Transverse colon (tissue), 4 donors: ENCODE measurements at places on chromosomes 3 and 15. TPM values are rescaled to one million over a fixed set of nuclear protein-coding genes. Genes with fewer than 3 reads are reported as not detected.

The IMPG2 gene
- total RNA-seq, result 0.32 TPM

The TRAT1 gene
- total RNA-seq, result 2.2 TPM

GRCh38 chr3:170907637-170908234 is 701 bp downstream of the EIF5A2 start:
- no peak for DNase-seq

DNA sequence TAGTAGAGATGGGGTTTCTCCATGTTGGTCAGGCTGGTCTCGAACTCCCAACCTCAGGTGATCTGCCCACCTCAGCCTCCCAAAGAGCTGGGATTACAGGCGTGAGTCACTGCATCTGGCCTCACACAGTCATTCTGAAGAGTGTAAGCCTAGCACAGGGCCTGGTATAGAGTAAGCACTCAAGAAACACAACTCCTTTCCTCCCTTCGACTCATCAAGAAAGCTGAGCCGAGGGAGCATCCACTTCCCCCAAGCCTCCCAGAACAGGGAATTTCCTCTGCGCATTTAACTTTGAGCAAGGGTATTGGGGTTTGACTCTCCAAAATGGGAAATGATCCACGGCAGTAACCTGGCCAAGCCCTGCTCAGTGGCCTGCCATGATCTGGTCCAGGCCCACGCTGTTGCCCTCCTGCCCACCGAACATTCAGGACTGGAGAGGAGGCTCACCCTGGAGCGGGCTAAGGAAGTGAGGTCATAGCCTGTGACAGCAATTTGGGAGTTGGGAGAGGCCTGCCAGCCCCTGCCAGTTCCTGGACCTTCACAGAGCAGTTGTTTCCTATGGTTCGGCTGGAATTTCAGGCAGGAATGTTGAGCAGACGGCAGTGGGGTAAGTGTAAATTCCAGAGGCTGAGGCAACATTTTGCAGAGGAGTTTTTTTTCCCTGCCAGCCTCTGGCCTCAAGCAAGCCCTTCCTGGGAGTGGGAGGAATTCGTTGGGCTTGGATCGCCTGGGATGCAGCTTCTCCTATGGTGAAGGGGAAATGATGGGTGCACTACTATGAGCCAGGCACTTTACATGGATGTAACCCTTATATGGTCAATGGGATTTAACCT is 21.2 kb upstream of the SMAD3 start:
- DNase-seq, result no peak

- DNase-seq, result no peak
Observed at GRCh38 chr3:183827809-183828537, 2.6 kb upstream of the MAP6D1 start.

- peak; percentile 52 for DNase-seq
Observed at GRCh38 chr15:88649286-88649733, 10.5 kb downstream of the ISG20 start.

- no peak for DNase-seq
Observed at GRCh38 chr3:94028093-94028837, at the start of gene STX19. Gene STX19 (minus strand): TSS chr3:94028597. CDS start chr3:94015269, 13,328 bp downstream.

GRCh38 chr15:25065286-25065685 is 110.5 kb downstream of the SNRPN start:
- DNase-seq, result no peak

GRCh38 chr3:89966877-89967665 is 859.6 kb downstream of the EPHA3 start:
- no peak for DNase-seq

DNA sequence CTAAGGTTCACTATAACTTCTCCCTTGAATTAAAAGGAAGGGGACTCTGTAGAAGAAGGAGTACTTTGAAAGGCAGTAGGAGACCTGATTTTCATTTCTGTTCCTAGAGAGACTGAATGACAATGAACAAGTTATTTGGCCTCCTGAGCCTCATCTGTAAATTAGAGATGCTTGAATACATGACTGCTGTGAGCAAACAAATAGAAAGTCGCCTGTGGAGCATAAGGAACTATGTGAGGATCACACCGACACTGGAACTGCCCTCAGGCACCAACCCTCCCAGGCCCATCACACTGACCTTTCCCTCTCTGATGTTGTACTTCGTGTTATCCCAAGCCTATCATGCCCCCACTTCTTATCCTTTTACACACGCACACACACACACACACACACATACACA is 48.6 kb downstream of the IMPG2 start:
- no peak for DNase-seq

GRCh38 chr15:79918278-79918677 is 21.5 kb upstream of the MTHFS start:
- DNase-seq, result no peak

DNA sequence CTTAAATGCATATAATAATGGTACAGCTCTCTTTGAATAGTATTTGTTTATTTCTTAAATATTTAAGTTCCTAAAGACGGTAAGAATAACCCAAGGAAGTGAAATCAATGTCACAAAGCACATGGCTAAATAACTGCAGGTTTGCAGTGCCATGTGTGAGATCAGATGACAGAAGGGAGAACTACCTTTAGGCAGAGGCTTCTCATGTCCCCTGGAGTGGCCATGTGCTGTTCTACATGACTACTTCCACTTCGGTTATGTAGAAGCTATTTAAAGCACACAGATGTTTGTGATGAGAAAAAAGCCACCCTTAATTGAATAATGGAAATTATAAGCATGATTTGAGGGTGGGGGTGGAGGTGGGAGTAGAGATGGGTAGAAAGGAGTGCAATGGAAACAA is 109.1 kb downstream of the UBE3A start:
- no peak for DNase-seq

- DNase-seq, result no peak
Observed at GRCh38 chr3:64536166-64536565, 151.6 kb downstream of the ADAMTS9 start.

- no peak for DNase-seq
Observed at GRCh38 chr15:73922186-73923151, 3.8 kb upstream of the LOXL1 start.

- no peak for DNase-seq
Observed at GRCh38 chr15:68821190-68821840, 620 bp upstream of the ANP32A start.

DNA sequence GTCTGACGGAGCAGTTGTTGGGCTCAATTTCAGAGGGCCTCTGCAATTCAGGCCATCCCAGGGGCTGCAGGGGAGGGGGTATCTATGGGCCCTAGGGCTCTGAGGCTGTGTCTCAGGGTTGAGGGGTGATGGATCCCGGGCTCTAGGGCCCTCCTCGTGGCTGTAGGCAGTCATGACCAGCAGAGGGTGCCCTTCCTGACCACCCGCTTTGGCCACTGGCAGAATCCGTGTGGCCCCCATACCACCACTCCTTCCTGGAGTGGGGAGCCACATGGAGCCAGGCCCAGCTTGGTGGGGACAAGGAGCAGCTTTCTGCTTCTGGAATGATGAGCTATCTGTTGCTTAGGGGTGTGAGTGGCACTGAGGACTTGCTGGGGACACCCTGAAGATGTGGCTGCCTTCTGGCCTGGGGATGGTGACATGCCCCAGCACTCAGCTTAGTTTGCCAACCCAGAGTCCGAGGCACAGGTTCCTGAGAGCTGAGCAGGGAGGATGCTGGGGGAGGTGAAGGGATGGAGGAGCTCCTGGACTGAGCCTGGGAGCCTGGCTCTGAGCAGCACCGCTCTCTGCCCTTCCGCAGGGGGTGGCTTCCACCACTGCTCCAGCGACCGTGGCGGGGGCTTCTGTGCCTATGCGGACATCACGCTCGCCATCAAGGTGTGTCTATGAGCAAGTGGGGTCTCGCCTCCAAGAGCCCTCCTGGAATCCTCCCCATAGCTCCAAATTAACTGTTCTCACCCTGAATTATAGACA is 20.2 kb downstream of the HDAC11 start:
- DNase-seq, result no peak

DNA sequence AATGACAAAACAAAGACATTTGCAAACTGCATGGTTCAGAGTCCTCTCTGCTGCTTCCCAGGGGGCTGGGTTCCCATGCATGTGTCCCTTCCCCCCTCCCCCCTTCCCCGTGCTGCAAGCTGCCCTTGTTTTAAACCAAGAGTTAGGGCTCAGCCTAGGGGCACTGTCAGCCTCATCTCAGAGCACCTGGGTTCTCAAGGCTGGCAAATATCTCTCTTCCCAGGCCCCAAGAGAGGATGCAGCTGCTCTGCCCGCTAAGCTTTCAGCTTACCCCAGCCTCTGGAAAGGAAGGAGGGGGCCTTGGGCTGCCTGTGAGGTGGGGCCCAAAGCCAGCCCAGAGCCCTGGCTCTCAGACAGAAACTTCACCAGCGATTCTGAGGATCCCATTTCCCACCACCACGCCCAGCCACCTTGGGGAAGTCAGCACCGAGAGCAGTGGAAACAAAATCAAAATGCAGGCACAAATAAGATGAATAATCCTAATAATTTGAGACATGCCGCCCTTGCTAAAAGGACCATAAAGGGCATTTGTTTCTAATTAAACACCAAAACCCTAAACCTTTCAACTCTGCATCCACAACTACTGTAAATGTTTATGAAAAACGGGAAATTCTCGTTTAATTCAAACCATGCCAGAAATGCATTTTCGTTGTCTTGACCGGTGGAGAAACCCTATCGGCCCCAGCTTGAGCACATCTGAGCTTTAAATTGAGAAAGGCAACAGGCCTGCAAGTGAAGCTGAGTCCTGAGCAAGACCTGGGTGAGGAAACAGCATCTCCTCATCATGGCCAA is 67.7 kb upstream of the WNT5A start:
- no peak for DNase-seq

DNA sequence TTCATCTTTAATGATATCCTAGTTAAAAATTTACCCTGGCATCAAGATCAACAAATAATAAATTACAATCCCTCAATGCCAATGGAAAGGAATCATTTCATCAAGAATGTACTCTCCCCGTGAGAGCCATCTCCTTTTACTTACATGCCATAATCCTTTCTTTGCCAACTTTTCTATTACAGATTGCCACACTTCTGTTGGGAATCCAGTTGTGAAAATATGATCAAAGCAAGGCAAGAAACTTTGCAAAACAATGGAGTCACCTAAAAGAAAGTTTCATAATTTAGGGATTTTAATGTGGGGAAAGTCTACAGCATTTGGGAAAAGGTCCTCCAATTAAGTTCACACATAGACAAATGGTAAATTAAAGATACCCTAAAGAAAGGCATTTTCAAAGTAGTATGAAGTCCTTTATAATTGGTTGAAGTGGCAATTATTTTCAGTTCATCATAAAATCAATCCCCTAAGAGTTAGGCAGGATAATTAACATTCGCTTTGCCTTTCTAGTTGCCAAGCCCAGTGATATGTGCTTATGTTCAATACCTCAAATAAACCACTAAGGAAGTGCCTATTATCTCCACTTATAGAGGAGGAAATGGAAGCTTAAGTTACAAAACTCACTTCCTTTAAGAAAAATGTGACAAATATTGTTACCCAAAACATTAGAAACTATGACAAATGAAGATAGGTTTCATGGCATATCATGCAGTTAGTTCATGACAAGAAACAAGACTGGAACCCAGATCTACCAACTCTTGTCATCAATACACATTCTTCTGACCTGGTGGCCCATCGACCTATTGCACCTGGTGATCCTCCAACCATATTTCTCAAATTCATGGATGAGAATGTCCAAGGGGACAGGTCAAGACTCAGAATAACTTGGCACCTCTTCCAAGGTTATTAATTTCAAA is 49.1 kb downstream of the TRANK1 start:
- no peak for DNase-seq

GRCh38 chr15:27323801-27324200 is 352.8 kb downstream of the GABRG3 start:
- no peak for DNase-seq
